Astrocyte (in vitro differentiated cells and primary cell): ENCODE measurements at places on chromosomes 3 and 15. TPM values are rescaled to one million over a fixed set of nuclear protein-coding genes. Genes with fewer than 3 reads are reported as not detected.

GRCh38 chr3:37147666-37148065 is 26.7 kb downstream of the LRRFIP2 start:
- no peak overlapping the region for H3K4me3 ChIP-seq

- H3K36me3 ChIP-seq: no peaks in the 10 kb centered on the region
- H3K4me3 ChIP-seq: no peak overlapping the region
- no peaks in the 10 kb centered on the region for H3K27me3 ChIP-seq
- H3K27ac ChIP-seq: no peak overlapping the region
- DNase-seq: no peak
- no peaks in the 10 kb centered on the region for H3K4me1 ChIP-seq
Observed at GRCh38 chr3:39712413-39713048, 96.9 kb upstream of the MYRIP start.

DNA sequence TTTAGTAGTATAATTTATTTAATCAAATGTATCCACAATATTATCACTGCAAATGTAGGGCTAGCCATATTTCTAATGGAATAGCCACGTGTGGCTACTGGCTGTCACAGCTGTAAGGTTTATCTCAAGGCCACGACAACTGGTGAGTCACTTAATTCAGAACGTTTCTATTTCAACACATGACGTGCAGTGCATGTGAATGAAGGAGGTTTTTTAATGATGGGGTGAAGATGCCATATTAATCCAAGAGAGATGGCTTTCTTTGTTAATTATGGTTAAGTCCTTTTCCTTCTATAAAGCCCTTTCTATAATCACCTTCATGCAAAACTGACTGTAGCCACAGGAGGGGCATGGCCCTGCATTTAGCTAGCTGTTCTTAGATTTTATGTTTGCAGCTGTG is 212.0 kb downstream of the FEZF2 start:
- H3K36me3 ChIP-seq: no peaks in the 10 kb centered on the region
- H3K27ac ChIP-seq: no peak overlapping the region
- DNase-seq: peak; percentile 59
- H3K27me3 ChIP-seq: no peaks in the 10 kb centered on the region
- peaks cover 10% of the 10 kb centered on the region for H3K4me1 ChIP-seq

Gene FRMD4B
- 9.2 and 9.9 TPM in 2 replicates for total RNA-seq
